CD4-positive, alpha-beta T cell treated with Interleukin-17A for 1 hour (primary cell): ENCODE measurements at places on chromosomes 16 and 17.

GRCh38 chr17:39223907-39224777, 1.6 kb downstream of the STAC2 start:
- no peak for DNase-seq

DNA sequence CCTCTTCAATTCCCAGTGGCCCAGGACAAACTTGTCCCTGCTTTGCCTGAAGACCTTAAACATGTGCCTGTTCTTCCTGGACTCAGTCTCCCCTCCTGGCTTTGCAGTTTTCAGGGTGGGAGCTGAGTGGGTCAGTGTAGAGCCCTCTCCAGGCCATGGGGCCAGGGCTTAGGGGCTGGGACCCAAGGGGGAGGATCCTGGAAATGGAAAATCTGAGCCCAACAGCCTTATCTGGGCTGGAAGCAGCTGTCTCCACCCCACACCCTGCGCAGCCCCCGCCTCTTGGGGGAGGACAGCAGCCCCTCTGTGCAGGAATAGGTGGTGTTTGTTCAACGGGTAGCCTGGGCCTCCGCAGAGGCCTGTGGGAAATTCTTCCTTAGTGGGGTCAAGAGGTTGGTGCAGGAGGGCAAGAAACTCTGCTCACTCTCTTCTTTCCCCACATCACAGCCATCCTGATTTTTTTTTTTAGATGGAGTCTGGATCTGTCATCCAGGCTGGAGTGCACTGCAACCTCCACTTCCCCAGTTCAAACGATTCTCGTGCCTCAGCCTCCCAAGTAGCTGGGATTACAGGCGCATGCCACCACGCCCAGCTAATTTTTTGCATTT, 6.8 kb upstream of the SMTNL2 start:
- no peak for DNase-seq

- no peak for DNase-seq
Measured at GRCh38 chr17:57097832-57098421, 12.9 kb downstream of the AKAP1 start.

DNA sequence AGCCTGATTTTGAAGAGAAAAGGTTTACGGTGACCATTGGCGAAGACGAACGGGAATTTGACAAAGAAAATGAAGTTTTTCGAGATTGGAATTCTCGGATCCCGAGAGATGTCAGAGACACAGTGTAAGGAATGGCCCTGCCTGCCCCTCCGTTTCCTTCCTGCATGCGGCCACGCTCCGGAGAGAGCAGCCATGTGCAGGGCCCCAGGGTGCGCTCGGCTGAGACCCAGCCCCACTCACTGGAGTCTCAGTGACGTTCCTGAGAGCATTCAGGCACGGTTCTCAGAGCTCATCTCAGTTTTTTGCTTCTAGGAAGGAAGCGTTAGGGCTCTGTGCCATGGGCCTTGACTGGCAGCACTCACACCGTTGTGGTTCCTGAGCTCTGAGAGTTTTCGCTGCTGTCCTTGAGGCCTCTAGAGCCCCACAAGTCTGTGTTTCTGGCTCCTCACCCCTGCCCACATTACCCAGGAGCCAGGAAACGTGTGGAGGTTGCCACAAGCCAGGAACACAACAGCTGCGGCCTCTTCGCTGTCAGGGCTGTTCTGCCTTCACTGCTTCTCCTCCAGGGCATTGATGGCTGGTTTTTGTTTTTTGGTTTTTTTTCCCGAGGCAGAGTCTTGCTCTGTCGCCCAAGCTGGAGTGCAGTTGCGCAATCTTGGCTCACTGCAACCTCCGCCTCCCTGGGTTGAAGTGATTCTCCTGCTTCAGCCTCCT, 29.8 kb downstream of the ZC3H18 start:
- DNase-seq: no peak

- no peak for DNase-seq
Measured at GRCh38 chr16:82761236-82761635, 134.5 kb downstream of the CDH13 start.

- peak; percentile 29 for DNase-seq
Measured at GRCh38 chr16:53744449-53744848, 40.5 kb downstream of the FTO start.

DNA sequence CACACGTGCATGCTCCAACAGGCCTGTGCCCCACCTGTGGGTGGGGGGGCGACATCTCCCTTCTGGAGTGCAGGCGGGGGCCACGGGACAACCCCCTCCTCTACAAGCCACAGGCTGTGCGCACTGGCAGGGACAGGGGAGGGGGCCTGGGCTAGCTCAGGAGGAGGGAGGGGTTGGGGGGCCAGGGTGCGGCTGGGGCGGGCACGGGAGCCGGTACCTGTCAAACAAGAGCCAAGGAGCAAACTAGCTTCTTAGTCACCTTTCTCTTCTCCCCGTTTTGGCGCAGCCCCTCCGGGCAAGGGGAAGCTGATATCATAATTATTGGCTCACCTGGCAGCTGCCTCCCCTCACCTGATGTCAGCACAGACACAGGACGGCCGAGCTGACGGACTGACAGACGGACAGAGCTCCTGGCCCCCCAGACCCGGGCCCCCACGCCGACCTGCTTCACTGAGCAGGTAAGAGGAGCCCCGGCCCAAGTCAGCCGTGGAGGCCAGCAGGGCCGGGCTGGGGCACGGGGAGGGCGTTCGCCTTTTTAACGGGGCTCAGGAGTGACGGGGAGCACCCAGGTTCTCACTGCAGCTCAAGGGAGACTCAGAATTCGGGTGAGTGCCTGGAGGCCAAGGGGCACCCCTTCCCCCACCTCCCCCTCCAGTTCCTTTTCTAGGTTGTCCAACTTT, at the start of gene FOXN1:
TSS of gene FOXN1 (plus strand) at position 363 of the 680 bp plus-strand sequence. CDS start 17,622 bp downstream, outside the sequence.
- DNase-seq: no peak

DNA sequence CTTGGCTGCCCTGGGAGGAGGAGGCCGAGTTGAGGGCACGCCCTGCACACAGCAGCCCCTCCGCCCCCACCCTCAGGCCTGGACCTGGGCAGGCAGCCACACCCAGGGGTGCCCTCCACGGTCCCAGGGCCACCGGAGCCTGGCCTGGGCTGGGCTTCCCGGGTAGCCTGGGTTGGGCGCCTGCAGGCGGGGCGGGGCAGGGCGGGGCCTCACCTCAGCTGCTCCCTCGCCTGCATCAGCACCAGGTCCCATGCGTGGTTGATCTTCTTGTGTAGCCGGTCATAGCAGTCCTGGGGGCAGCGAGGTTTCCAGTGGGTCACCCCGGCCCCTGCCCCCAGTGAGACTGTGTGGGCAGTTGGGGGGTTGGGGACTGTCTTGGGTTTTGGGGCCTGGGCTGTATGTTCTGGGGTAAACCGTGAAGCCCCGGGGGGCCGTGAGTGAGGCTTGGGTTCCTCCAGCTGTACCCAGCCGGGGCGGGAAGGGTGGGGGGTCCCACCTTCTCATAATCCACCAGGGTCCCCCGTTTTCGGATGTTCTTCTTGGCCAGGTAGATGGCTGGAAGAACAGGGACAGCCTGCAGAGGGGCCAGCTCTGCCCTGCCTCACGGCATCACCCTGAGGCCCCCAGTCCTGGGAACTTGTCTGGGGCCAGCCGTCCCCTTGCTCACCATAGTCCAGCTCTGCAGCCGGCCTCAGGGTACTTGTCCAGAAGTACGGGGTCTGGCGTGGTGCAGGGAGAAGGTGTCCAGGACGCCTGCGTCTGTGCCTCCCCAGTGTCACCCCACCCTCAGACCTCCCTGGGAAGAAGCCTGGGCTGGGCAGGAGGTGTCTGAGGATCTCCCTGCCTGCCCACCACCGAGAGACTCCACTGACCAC, 2.0 kb downstream of the RGS11 start:
- DNase-seq: no peak

DNA sequence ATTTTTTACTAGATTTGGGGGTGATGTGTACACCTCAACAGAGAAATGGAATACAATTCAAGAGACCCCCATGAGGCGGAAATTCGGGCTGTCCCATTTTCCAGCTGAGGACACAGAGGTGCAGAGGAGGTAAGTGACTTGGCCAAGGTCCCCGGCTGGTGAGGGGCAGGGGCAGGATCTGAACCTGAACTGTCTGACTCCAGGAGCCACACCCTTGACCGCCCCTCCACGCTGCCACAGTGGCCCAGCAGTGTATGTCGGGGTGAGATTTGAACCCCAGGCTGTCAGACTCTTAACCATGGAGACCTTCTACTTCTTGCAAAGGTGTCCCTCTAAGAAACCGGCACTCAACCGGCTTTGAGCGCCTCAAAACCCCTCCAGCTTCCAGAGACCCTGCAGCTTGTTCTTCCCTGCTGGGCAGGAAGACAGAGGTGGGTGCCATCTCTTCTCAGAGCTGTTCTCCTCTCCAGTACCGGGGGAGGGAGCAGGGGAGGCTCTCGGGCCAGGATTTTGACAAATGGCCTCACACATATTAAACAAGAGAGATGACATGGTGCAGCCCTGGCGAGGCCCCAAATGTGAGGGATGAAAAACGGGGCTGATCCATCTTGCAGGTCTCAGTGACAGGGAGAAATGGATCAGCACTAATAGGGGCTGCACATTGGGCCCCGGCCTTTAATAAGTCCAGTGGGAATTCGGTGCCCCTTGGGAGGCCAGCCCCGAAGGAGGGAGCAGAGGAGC, 222.3 kb downstream of the GSG1L start:
- no peak for DNase-seq

DNA sequence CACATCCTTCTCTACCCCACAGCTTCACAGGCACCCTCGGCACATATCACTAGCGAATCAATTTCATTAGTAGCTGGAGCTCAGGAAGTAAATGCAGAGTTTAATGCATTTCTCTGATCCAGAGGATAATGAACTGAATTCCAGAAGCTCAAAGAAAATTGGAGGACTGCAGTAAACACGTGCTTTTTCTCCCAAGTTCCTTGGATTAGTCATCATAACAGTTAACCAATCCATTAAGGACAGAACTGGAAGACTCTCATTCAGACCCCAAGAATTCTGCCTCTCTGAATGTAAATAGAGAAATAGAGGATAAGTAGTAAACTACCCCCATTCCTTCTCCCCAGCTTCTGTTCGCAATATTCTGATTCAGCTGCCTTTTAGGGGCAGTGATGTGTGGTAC, 40.7 kb downstream of the DUSP14 start:
- no peak for DNase-seq

DNA sequence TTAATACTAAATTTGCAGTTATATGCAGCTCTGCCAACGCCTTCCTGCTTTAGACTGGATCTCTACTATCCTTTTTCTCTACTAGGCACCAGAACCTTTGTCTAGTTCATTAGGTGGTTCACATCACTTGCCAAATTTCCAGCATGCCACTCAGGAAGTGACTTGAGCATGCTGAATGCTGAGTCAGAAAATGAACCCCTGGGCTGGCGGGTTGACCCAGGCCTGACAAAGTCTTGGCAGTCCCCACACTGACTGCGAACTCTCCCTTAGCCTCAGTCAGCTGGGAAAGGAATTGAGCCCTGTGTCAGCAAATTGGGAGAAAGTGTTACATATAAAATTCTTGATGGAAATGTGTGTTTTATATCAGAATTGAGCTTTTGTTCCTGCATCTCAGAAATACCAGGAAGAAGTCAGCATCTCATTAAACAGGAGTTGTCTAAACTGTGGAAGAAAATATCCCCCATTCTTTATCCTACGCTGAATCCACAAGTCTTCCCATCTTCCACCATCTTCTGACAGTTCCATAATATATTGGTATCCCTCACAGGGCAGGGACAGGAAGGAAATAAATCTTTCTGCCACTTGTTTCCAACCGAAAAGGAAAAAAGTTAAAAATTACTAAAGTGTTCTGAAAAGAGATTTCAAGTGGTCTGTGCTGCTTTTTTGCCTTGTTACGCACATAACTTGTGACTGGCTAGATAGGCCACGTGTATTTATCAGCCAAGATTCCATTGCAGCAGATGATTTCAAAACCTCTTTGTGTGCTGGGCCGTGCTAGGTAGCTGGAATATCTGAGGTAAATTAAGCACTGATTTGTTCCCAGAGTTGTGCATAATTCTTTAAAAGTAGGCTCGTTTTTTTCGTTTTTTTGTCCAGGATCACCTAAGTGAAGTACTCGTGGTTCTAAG, 16.7 kb upstream of the SLC12A3 start:
- DNase-seq: no peak

DNA sequence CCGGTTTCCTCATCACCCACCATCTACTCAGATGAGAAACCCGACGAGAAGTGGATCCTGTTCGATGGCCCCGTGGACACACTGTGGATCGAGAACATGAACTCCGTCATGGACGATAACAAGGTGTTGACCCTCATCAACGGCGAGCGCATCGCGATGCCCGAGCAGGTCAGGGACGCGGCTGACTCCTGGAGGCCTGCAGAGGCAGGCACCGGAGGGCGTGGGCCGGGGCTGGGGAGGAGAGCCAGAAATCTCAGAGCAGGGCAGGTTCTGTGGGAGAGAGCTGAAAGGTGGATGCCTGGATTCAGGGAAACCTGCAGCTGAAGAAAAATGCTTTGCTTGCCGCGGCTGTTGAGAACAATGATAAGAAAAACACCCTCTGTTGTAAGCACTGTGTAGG, 47.2 kb upstream of the KDM6B start:
- no peak for DNase-seq

DNA sequence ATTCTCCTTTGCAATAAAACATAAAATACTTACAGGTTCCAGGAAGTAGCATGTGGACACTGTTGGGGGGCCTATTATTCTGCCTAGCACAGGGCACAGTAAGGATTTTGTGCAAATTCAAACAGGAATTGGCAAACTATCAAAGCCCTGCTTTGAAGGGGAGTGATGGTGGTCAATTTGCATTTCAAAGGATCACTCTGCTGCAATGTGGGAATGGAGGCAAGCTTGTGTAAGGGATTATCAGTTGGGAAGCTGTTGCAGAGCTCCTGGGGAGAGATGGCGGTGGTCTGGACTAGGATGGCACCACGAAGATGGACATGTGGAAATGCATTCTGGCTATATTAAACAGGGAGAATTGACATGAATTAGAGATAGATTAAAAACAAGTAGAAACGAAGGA, 990.7 kb upstream of the RBFOX1 start:
- no peak for DNase-seq

GRCh38 chr16:30528799-30529457, 2.6 kb upstream of the ZNF768 start:
- no peak for DNase-seq

GRCh38 chr17:29162082-29162908, 17.9 kb downstream of the MYO18A start:
- no peak for DNase-seq

GRCh38 chr16:30368122-30368791, 2.0 kb downstream of the TBC1D10B start:
- DNase-seq: no peak

GRCh38 chr17:77379832-77380231, 239.1 kb downstream of the SEC14L1 start:
- no peak for DNase-seq
